ENCODE measurements at places on chromosomes 1 and 21. TPM values are rescaled to one million over a fixed set of nuclear protein-coding genes. Genes with fewer than 3 reads are reported as not detected.

TRIM17 gene
- polyA plus RNA-seq: 0.26 TPM

CD164L2 gene
- not detected for polyA plus RNA-seq

INAVA gene
- polyA plus RNA-seq: not detected

- H3K4me3 ChIP-seq: no peak overlapping the region
- H3K27me3 ChIP-seq: peaks cover 8% of the 10 kb centered on the region
- DNase-seq: no peak
Observed at GRCh38 chr1:113194846-113195830, 122.1 kb downstream of the LRIG2 start.

DNA sequence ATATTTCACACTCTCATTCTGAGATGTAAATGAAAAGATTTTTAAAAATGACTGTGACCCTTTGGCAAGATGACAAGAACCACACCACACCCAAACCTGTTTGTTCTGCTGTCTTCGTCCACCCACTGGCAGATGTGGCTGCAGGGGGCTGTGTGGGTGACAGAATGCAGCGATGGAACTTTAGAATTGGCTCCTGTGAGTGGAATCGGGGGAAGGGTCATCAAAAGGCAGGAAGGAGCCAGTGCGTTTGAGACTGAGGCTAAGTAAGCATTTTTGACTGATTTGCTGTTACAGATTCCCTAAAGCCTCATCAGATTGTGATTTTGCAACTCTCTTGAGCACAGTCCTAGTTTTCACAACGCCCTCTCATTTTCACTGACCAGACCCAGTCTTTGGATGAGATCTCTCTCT, 111.2 kb upstream of the ADGRL2 start:
- peak overlapping the region; percentile 72 for H3K27ac ChIP-seq
- no peaks in the 10 kb centered on the region for H3K36me3 ChIP-seq
- H3K4me1 ChIP-seq: peaks cover 33% of the 10 kb centered on the region
- H3K4me3 ChIP-seq: peak overlapping the region; percentile 38
- peak; percentile 91 for DNase-seq

- H3K27me3 ChIP-seq: no peaks in the 10 kb centered on the region
- no peaks in the 10 kb centered on the region for H3K36me3 ChIP-seq
- no peak overlapping the region for H3K27ac ChIP-seq
- no peak for DNase-seq
- peaks cover 17% of the 10 kb centered on the region for H3K4me1 ChIP-seq
Observed at GRCh38 chr21:38984568-38984967, 178.8 kb downstream of the ETS2 start.

All from GM23248 (cell line).